Esophagus muscularis mucosa (tissue), 4 donors: ENCODE measurements at places on chromosomes 1 and 21. TPM values are rescaled to one million over a fixed set of nuclear protein-coding genes. Genes with fewer than 3 reads are reported as not detected.
A peak's percentile ranks its signal among the peaks of the same experiment; 100 is the strongest.

Gene CFAP107
- not detected for total RNA-seq

Gene RBP7
- total RNA-seq: 12.9 TPM

Gene HJV
- not detected for total RNA-seq

Gene RTCA
- total RNA-seq: 21.5 TPM

GRCh38 chr1:76595024-76595423 lies 272.3 kb upstream of the ST6GALNAC5 start:
- no peak for DNase-seq

GRCh38 chr1:213714645-213715044 lies 273.1 kb upstream of the PROX1 start:
- DNase-seq: no peak

GRCh38 chr21:43866260-43866629 lies 1.2 kb downstream of the AGPAT3 start:
- no peak for DNase-seq

- DNase-seq: no peak
Measured at GRCh38 chr1:7833035-7833434, 19.8 kb downstream of the UTS2 start.

GRCh38 chr1:22500471-22500870 lies 48.8 kb downstream of the ZBTB40 start:
- no peak for DNase-seq

Gene ETV3L
- not detected for total RNA-seq

Gene FCRL2
- not detected for total RNA-seq

DNA sequence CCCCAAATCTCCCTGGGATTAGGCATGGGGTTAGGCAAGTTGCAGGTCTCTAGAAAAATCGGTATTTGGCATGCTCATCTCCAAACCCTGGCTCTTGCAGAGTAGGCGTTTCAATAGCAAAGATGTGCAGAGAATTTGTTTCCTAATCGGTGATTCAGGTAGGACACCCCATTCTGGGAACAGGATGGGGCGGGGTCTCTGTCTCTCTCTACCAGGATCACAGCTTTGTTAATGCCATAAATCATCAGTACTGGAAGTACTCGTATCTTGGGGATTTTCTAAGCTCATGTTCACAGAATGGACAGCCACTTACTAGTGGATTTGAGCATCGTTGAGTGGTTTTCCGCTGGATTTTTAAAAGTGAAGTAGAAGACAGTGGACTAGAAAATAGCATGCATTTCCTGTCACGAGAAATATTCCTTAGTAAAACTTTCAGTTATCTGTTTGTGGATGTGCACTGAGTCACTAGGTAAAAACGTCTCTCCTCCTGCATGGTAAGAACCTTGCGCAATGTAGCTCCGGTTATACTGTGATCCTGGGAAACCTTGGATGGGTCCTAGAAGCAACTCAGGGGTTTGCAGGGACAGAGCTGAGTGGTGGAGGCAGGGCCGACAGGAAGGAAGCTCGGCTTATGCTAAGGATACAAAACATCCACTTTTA lies 5.1 kb downstream of the TMEM51 start:
- DNase-seq: no peak

GRCh38 chr21:39555911-39556590 lies 56.7 kb upstream of the B3GALT5 start:
- DNase-seq: no peak

GRCh38 chr1:43864111-43865045 lies 69.2 kb upstream of the ARTN start:
- DNase-seq: no peak

- no peak for DNase-seq
Measured at GRCh38 chr1:160789702-160790611, 6.0 kb upstream of the LY9 start.

- no peak for DNase-seq
Measured at GRCh38 chr1:178587975-178588374, 75.1 kb downstream of the TEX35 start.

GRCh38 chr21:40425981-40426380 lies 421.0 kb downstream of the DSCAM start:
- DNase-seq: no peak

GRCh38 chr1:7070389-7071029 lies 285.3 kb downstream of the CAMTA1 start:
- no peak for DNase-seq

Gene IGSF5
- total RNA-seq: not detected

Gene S100A7A
- not detected for total RNA-seq

GRCh38 chr1:31216016-31216415 lies 23.7 kb downstream of the NKAIN1 start:
- no peak for DNase-seq

GRCh38 chr1:150537732-150538684 lies 11.2 kb upstream of the ADAMTSL4 start:
- DNase-seq: peak; percentile 89

DNA sequence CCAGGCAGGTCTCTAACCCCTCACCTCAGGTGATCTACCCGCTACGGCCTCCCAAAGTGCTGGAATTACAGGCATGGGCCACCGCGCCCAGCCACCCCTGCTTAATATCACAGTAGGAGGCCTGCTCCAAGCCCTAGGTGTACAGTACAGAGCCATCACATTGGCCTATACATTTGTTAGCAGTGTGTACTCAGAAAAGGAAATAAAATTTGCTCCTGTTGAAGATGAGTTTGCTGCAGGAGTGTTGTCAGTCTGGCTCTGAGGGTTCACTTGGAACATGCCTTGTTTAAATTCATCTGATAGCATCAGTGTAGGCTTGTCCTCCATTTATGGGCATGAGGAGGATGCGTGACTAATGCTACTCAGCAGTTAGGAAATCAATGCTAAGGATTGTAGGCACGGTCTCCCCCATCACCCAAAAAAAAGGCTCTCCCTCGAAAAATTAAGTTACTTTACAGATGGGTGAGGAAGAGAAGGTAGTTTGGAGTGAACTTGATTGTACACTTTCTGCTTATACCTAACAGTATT lies 4.6 kb upstream of the ENAH start:
- DNase-seq: no peak

- DNase-seq: no peak
Measured at GRCh38 chr1:61131716-61132115, 49.4 kb downstream of the NFIA start.

- DNase-seq: no peak
Measured at GRCh38 chr1:205440476-205441317, 15.1 kb downstream of the BLACAT1 start.

Gene WNT4
- 0.33 TPM for total RNA-seq

- no peak for DNase-seq
Measured at GRCh38 chr1:34306568-34306967, 129.9 kb downstream of the C1orf94 start.

GRCh38 chr1:210377731-210378333 lies 49.1 kb downstream of the HHAT start:
- peak; percentile 47 for DNase-seq

Gene CCT3
- total RNA-seq: 221 TPM

Gene NUP210L
- not detected for total RNA-seq

- DNase-seq: peak; percentile 14
Measured at GRCh38 chr1:203813581-203814341, 18.3 kb downstream of the ZBED6 start.

DNA sequence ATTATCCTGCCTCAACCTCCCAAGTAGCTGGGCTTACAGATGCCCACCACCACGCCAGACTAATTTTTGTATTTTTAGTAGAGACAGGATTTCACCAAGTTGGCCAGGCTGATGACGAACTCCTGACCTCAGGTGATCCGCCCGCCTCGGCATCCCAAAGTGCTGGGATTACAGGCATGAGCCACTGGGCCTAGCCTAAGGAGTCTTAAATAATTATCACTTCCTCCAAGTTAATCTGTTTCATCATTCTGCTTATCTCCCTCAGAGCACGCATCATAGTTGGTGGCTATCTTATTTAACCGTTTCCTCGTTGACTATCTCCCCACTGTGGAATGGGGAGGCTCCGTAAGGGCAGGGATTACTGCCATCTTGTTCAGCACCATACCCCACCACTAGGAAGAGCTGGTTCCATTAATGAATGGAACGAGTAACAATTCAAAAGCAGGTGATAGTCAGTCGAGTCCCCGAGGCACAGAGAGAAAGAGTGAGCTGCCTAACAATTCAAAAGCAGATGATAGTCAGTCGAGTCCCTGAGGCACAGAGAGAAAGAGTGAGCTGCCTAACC lies 52.7 kb downstream of the GLUL start:
- DNase-seq: no peak

DNA sequence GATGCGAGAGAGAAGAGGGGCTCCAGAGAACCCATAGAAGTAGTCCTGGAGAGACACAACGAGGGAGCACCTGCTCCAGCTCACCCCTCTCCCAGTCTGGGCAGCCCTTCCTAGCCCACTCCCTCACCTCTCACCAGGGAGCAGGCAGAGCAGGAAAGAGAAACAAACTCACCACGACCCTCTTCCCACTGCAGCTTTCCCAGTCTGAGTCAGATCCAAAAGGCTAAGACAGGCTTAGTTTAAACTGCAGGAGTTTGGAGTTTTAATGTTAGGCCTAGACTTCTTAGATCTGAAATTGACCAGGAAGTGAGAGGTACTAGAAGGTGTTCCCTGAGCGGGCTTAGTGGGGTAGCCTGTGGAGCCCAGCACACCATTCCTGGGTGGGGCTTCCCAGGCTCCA lies 29.6 kb downstream of the SLC1A7 start:
- DNase-seq: no peak

Gene KCNE1
- total RNA-seq: 2.9 TPM

- no peak for DNase-seq
Measured at GRCh38 chr1:109466125-109466451, 258 bp upstream of the SYPL2 start.

- DNase-seq: no peak
Measured at GRCh38 chr1:154589780-154590179, 18.2 kb downstream of the ADAR start.

DNA sequence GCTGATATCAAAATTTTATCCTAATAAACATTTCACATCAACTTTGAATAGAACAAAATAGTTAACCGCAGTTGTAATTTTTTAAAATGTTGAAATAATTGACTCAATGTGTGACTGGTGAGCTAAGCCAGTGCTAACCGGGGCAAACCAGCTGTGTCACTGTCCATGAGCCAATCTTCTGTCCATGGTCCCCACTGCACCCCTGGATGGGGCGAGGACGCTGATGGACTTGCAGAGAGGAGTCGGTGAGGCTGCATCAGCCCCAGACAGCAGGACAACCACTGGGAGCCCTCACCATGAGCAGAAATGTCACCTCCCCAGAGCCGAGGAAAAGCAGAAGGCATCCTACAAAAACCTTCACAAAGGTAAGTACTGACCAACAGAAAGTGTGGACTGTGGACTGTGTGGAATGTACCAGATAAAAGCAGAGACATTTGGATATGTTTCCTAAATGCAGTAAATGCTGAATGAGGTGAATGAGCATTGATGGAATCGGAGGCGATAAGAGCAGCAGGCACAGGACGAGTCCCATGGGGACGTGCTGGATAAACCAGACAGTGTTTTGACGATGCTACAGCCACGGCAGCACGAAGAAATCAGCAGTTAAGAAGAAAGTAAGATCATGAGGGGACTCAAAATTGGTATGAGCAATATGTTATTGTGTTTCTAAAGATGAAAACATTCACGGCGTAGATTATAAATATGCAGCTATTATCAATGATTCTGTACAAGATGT lies 115.0 kb upstream of the BACE2 start:
- peak; percentile 29 for DNase-seq

DNA sequence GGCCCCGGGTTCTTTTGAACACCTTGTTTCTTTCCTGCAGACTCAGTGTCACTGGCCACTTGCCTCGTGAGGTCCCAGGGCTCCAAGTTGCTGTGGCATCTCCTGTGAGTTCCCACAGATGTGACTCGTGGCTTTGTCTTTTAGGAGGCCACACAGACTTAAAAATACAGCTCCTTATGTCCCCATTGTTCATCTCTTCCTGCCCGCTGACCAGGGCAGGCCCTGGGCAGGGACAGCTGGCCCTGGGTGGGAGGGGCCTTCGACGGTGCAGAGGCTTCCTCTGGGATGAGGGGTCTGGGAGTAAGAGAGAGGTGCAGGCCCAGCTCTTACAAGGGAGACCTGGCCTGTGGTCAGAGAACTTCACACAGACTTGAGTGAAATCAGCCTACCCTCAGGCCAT lies 15.6 kb downstream of the LDLRAP1 start:
- no peak for DNase-seq

Gene HSD3B2
- total RNA-seq: not detected

Gene FCGR1A
- 3.4 TPM for total RNA-seq

GRCh38 chr1:15640667-15641066 lies 23.4 kb downstream of the DDI2 start:
- DNase-seq: no peak

DNA sequence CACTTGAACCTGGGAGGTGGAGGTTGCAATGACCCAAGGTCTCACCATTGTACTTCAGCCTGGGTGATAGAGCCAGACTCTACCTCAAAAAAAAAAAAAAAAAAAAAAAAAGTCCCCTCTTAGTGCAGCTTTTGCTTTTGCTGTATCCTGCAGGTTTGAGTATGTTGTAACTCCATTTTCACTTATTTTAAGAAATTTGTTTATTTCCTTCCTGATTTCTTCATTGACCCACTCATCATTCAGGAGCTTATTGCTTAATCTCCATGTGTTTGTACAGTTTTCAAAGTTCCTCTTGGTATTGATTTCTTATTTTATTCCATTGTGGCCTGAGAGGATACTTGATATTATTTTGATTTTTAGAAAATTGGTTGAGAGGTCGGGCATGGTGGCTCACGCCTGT lies 50.9 kb upstream of the AK4 start:
- DNase-seq: no peak

GRCh38 chr1:224338150-224338838 lies 8.3 kb upstream of the NVL start:
- no peak for DNase-seq

- peak; percentile 24 for DNase-seq
Measured at GRCh38 chr1:199877526-199878384, 149.8 kb upstream of the NR5A2 start.

Gene ASPM
- total RNA-seq: not detected

Gene FMOD
- total RNA-seq: 24.5 TPM

Gene OR2L3
- total RNA-seq: not detected

GRCh38 chr1:156230473-156230837 lies 11.5 kb upstream of the BGLAP start:
- DNase-seq: no peak

Gene TLR5
- 7.1 TPM for total RNA-seq

- no peak for DNase-seq
Measured at GRCh38 chr1:94962409-94963265, 35.7 kb upstream of the CNN3 start.

DNA sequence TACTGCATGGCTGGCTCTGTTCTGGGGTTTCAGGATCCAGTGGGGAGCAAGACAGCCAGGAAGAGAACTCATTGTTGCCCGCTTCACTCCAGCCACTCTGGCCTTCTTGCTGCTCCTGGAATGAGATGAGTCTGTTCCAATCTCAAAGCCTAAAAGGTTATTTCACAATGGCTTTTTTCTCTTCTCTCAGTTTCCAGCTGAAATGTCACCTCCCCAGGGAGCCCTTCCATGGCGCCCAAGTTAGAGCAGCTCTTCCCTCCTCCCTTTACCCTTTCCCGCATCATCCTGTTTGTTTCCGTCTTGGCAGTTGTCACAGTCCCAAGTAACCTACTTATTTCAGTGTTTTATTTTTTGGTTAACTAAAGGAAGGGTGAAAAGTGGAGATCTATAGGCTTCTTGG lies 15.8 kb downstream of the PLA2G2A start:
- DNase-seq: no peak
